CD4-positive, alpha-beta T cell treated with Interleukin-21 for 1 hour (primary cell): ENCODE measurements at places on chromosomes 2 and 18.

GRCh38 chr2:62641410-62641843, 64.1 kb upstream of the EHBP1 start:
- DNase-seq: no peak

DNA sequence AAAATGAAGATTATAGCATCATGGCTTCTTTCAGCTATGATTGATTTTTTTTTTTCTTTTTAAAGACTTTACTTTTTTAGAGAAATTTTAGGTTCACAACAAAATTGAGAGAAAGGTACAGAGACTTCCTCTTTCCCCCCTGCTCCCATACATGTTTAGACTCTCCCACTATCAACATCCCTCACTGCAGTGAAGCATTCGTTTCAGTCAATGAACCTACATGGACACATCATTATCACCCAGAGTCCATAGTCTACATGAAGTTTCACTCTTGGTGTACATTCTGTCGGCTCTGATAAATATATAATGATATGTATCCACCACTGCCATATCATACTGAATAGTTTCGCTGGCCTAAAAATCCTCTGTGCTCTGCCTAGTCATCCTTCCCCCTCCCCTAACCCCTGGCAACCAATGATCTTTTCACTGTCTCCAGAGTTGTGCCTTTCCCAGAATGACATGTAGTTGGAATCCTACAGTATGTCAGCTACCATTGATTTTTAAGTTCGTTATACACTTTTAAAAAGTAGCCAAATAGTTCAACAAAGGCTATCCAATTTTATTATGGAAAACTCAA, 86.8 kb downstream of the GPD2 start:
- no peak for DNase-seq

DNA sequence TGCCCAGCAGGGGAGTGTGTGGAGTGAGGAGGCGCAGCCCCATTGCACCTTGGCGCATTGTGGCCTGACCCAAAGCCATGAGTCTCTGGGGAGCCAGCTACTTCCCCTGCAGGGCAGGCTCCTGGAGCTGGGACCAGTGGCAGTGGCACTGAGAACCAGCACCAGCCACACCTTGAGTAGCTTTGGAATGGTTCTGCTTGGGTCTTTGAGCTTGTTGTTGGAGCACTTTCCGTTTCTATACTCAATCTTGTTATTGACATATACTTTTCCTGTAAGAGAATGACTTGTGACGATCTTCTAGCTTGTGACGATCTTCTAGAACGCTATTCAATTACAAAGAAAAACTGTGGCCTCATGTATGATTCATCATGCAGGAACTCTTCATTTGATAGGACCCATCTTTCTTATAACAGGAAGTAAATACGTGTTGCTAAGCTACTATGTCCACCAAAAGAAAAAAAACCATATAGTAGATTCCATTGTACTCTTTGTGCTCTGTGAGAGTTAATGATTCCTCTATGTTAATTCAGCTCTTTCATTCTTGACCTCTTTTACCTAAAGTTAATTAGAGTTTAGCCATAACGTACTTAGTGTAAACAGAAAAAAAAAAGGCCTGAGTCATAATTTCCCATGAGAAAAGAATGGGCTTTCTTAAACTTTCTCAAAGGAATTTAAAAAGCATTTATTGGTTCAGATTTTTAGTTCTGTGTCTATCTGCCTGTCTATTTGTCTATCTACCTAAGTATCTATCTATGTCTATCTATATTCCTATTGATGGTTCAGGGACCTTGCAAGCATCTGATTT, 113.1 kb downstream of the GATA6 start:
- peak; percentile 76 for DNase-seq

DNA sequence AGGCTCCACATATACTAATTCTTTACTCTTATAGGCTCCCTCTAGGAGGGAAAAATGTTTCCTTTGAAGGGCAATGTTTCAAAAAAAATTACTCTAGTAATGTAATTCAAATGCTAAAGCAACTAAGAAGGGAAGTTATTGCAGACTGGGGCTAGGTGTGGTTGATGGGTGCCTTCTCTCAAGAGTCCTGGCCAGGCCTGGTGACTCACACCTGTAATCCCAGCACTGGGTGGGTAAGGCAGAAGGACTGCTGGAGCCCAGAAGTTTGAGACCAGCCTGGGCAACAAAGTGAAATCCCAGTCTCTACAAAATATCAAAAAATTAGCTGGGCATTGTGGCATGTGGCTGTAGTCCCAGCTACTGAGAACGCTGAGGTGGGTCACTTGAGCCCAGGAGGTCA, 31.2 kb upstream of the CDKL4 start:
- DNase-seq: no peak

- no peak for DNase-seq
Measured at GRCh38 chr2:187529977-187530721, 24.1 kb downstream of the TFPI start.

DNA sequence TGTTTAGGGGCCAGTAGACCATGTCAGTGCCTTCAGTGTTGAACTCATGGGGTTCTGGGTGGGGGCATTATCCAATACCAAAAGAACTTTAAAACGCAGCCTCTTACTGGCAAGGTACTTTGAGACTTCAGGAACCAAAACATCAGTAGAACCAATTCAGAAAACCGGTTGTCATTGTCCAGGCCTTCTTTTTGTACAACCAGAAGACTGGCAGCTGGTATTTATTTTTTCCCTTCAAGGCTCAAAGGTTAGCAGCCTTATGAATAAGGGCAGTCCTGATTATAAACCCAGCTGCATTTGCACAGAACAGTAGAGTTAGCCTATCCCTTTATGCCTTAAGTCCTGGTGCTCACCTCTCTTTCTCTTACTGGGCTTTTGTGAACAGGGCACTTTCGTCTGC, 113.8 kb upstream of the EML6 start:
- DNase-seq: no peak

GRCh38 chr2:96815326-96816126, 542 bp upstream of the CNNM3 start:
- no peak for DNase-seq

- DNase-seq: peak; percentile 73
Measured at GRCh38 chr18:49819823-49820671, 6.7 kb upstream of the ACAA2 start.

DNA sequence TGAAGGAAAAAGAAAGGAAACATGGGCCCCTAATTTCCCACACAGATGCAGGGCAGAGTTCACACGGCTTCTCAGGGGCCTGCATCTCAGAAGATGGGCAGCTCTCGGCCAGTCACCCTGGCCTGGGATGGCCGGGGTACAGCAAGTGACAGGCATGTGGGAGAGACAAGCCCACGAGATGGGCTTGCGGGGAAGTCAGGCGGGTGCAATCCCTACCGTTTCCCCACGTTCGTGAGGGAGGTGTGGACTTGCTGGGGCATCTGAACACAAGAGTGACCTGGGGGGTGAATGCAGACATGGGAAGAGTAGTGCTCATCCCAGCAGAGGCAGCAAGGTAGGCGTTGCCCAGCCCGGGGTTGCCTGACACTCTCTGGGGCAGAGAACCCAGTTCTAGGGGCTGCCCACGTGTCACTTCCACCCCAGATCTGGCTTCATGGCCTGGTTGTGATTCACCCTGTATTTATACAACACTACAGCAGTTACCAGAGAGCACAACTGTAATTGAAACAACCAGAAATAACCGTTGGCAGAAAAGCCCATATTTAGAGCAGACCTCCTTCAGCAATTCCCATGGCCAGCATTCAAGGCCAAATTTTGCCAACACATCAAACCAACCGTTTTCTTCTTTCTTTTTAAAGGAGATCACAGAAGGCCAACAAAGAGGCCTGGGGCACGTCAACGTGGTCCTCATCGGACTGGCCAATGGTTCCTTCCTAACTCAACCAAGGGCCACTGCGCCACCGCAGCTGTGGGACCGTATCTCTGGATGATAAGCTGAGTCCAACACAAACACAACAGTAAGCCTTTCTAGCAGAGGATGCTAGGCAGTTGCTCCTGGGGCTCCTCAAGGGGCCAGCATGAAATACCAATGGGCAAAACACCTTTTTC, 58.4 kb downstream of the PARD6G start:
- DNase-seq: no peak

- no peak for DNase-seq
Measured at GRCh38 chr2:218345491-218346236, 11.0 kb upstream of the CATIP start.

DNA sequence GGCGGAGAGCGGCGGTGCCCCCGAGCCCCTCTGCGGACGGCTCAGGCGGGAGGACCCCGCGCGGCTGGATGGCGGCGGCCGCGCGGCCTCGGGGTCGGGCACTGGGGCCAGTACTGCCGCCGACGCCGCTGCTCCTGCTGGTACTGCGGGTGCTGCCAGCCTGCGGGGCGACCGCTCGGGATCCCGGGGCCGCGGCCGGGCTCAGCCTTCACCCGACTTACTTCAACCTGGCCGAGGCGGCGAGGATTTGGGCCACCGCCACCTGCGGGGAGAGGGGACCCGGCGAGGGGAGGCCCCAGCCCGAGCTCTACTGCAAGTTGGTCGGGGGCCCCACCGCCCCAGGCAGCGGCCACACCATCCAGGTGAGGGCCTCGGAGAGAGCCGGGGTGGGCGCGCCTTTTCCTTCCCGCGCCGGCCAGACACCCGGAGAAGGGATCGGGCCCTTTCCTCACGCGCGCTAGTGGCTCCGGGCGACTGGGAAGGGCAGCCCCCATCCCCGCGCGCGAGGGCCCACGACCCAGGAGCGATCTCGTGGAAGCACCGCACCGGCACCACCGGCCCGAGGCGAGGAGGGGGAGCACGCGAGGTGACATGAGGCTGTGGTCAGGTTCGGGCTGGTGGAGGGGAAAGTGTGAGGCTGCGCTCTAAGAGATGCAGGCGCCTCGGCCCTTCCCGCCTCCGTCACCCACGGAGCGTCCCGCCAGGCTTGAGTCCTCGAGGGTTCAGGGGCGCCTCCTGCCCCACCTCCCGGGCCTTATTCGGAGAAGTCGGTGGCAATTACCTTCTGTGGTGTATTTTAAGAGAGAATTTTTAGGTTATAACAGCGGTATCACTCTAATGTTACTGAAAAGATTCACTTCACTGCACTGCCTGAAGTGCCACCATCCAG, 607 bp downstream of the LAMA3 start:
- no peak for DNase-seq

DNA sequence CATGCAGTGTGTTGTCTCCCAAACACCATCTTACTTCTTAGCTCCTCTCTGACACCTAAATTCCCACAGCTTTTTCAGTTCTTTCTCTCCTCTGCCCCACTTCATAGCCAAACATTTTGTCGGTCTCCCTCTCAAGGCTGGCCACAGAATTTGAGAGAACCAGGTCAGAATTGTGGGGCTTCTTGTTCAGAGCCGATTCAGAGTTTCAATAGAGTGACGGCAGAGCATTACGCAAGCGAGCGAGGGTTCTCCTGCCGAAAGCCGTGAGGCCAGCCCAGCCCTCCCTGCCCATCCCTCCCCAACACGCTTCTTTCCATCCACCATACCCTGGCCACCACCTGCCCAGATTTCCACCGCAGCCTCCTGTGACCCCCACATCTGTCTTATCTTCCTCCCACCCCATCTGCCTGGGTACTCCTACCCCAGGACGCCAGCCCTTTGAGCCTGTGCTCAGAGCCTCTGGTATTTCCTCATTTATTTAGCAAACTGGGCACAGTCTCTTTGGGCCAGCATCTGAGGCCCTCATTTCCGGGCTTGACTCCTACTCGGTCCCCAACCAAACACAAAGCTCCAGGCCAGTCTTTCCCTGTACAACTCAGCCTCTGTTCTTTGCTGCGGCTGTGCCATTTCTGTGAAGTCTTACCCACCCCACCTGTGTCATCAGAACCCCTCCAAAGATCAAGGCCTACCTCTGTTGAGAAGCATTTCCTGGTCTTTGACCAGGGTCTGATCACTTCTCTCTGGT, 70.0 kb upstream of the MAP4K4 start:
- DNase-seq: no peak

- no peak for DNase-seq
Measured at GRCh38 chr2:3392216-3392615, 12.7 kb downstream of the TRAPPC12 start.

DNA sequence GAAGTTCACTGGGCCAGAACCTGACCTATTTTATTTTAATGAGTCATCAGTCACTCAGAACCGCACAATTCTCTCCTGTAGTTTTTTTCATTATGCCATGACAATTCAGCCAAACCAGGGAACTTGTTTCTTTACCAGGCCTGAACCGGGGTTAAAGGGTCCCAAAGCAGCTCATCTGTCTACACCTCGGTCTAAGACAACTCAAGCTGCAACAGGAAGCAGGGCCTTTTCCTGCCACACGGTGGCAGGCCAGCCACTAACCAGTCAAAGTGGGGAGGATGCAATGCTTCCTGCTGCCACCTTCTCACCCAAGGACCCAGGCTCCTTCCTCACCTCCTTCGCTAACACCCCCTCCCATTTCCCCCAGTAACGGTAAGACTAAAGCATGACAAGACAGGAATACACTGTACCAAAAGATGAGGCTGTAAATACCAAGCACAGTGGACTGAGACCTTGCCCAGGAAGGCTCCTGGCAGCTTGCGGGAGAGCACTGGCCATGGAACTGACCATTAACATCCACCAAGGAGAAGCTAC, 56.7 kb upstream of the ACKR3 start:
- DNase-seq: peak; percentile 79
